ENCODE measurements at places on chromosomes 5 and 9. TPM values are rescaled to one million over a fixed set of nuclear protein-coding genes. Genes with fewer than 3 reads are reported as not detected.

Gene SPRY4
- 5.4 TPM for total RNA-seq

DNA sequence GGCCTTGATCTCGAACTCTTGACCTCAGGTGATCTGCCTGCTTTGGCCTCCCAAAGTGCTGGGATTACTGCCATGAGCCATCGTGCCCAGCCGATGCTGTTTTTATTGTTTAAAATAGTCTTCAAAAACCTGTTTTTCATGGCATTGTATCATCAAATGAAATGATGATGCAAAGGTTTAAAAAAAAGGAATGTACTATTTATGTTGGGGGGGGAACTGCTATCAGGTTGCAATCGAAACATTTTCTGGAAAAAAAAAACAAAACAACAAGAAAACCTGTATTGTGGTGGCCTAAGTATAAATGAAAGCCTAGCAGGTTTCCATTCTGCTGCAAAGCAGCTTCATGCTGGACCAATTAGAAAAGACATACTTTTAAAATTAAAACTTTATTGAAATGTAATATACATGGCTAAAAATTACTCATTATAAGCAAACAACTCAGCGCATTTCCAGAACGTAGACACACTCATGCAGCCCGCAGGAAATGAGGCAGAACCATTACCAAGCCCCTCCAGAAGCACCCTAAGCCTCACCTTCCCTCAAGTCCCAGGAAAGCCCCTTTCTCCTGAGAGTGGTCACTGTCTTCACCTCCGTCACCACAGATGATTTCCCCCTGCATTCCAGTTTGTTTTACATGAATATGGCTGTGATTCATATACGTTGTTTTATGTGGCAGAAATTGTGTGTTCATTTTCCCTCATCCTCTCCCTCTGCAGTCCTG is 19.0 kb downstream of the GPR107 start:
- peak; percentile 83 for DNase-seq

DNA sequence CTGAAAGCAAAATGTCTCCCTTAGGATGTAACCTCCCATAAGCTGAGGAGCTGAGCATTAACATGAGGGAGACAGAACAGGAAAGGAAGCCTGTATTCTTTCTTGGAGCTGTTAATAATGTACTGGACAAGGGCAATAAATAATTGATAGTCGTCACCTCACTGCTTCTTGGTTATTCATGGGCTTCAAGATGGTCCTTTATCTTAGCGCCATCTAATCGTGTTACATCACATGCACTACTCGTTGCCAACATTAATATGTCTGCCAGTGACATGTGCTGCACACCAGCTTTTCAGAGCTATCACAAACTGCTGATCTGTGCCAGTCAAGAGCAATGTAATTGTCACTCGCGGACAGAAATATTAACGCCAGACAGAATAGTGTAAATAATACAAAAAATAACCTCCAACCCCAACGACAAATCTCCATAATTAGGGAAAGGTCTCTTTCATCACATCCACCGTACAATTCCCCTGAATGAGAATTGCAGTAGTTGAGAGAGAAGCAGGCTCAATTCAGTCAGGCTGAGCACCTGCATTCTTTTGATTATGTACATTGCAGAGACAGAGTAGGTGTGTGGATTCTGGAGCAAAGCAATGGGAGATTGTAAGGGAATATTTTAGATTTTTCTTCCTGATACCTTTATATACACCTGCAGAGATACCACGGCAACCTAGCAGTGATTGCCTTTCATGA is 267.1 kb downstream of the SPATA31D1 start:
- no peak for DNase-seq

GRCh38 chr9:14383294-14383693 is 69.4 kb upstream of the NFIB start:
- no peak for DNase-seq

GRCh38 chr5:17443333-17444130 is 54.5 kb upstream of the TAF11L2 start:
- DNase-seq, result no peak

GRCh38 chr5:179128041-179128365 is 67.8 kb downstream of the ZNF354C start:
- DNase-seq, result peak; percentile 42
